ENCODE measurements at places on chromosomes 12 and 14. TPM values are rescaled to one million over a fixed set of nuclear protein-coding genes. Genes with fewer than 3 reads are reported as not detected.

The IFNG-AS1 gene
- polyA plus RNA-seq: not detected

GRCh38 chr12:59298296-59298695 lies 297.5 kb upstream of the SLC16A7 start:
- no peak for DNase-seq

The TAS2R50 gene
- polyA plus RNA-seq: not detected

GRCh38 chr14:101905614-101906013 lies 58.8 kb upstream of the DYNC1H1 start:
- DNase-seq: no peak

The SLC10A1 gene
- polyA plus RNA-seq: 0.30 TPM

- no peak for DNase-seq
Observed at GRCh38 chr12:2477009-2477766, 317.6 kb upstream of the FKBP4 start.

The JPH4 gene
- 3.4 TPM for polyA plus RNA-seq

The MANSC4 gene
- 1.1 TPM for polyA plus RNA-seq

The GNS gene
- 84.2 TPM for polyA plus RNA-seq

- DNase-seq: peak; percentile 69
Observed at GRCh38 chr12:132560614-132561426, 49.6 kb downstream of the LRCOL1 start.

The GDF3 gene
- not detected for polyA plus RNA-seq

All from testis (tissue), 5 donors.